ENCODE measurements at places on chromosomes 1 and 21.

- DNase-seq, result no peak
Measured at GRCh38 chr21:37904856-37905255, 11.4 kb downstream of the KCNJ6 start.

DNA sequence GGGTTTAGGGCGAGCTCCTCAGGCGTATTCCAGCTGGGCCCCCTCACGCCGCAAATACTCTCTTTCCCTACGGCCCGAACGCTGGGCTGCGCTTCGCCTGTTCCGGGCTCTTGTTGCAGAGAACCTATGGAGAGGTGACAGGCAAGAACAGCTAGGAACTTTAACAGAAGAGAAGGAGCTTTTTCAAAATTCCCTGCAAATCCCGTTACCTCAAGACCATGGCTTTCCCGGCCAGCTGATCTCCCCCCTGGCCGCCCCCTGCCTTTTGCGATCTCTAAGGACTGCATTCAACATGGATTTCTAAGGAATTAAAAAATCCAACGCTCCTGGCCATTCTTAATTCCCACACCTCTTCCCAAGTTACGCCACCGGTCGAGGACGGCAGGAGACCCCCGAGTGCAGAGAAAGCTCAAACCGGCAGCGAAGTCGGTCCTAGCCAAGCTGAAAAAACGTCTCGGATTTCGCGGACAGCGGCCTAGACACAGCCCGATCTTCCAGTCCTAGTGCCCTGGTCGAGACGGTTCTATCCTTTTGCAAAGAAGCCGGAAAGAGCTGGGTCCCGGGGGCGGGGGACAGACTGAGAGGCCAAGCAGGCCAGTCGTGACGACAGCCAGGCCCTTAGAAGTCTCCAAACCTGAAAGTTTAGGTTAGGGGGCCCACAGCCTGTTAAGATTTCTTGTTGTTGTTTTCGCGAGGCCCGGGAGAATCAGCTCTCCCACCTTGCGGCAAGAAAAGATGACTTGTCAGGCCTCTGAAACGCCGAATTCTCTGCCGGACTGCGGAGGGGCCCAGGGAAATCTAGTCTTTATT lies 1.1 kb upstream of the TBX15 start:
- DNase-seq, result no peak

DNA sequence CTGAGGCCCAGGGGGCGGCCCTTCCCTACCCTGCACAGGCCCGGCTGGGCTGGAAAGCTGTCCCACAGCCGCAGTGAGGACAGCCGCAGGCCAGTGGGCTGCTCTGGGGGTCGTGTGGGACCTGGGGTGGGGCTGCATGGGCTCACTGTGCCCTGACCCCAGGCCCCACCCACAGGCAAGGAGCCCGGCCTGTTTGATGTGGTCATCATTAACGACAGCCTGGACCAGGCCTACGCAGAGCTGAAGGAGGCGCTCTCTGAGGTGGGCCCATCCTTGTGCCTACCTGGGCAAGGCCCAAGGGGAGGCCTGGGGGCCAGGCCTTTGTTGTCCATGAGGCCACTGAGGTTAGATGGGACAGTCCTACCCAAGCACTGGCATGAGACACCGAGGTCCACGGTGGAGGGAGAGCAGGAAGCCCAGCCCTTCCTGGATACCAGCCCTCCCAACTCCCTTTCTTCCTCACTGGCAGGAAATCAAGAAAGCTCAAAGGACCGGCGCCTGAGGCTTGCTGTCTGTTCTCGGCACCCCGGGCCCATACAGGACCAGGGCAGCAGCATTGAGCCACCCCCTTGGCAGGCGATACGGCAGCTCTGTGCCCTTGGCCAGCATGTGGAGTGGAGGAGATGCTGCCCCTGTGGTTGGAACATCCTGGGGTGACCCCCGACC lies 1.4 kb upstream of the GJC2 start:
- no peak for DNase-seq

GRCh38 chr1:27862671-27863537 lies 9.4 kb upstream of the THEMIS2 start:
- no peak for DNase-seq

GRCh38 chr1:98761219-98761865 lies 99.8 kb downstream of the SNX7 start:
- DNase-seq, result peak; percentile 3

- DNase-seq, result no peak
Measured at GRCh38 chr1:15949453-15950245, 26.3 kb downstream of the ZBTB17 start.

- DNase-seq, result no peak
Measured at GRCh38 chr1:162074276-162075005, 5.0 kb downstream of the NOS1AP start.

- no peak for DNase-seq
Measured at GRCh38 chr1:148308832-148309458, 156.9 kb upstream of the NBPF11 start.

- peak; percentile 73 for DNase-seq
Measured at GRCh38 chr1:204763773-204764427, 78.4 kb upstream of the LRRN2 start.

DNA sequence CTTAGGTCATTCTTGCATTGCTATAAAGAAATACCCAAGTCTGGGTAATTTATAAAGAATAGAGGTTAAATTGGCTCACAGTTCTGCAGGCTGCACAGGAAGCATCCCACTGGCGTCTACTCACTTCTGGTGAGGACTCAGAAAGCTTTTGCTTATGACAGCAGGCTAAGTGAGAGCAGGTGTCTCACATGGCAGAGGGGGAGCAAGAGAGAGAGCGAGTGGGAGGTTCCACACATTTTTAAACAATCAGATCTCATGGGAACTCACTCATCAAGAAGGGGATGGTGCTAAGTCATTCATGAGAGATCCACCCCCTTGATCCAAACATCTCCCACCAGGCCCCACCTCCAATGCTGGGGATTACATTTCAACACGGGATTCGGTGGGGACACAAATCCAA lies 13.6 kb upstream of the RGS4 start:
- peak; percentile 81 for DNase-seq

GRCh38 chr1:29642519-29642918 lies 406.2 kb downstream of the PTPRU start:
- no peak for DNase-seq

DNA sequence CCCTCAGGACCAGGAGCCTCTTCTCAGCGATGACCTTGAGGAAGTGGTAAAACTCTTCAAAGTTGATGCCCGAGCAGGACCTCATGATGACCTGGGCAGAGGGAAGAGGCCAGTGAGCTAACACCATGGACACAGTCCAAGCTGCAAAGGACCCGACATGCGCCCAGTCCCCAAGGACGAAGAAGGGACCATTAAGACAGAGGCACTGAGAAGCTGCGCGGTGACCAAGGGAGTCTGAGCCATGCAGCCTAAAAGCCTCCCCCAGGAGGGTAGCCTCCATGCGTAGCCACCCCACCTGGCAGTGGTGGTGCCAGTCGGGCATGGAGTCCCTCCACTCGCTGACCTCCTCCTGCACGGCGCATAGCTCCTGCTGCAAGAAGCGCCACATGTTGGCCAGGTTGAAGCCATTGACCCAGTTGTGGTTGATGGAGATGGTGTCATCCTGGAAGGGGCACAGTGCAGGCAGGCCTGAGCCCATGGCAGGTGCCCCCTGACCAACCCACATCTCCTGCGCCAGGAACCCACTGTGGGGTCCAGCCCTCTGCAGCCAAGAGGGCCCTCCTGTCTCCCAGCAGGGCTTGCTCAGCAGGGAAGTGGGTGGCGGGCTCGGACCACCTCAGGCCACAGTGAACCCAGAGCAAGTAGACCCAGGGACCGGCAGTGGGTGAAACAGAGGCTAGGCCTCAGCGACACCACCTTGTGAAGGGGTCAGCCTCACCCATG lies 2.4 kb downstream of the JMJD4 start:
- DNase-seq, result no peak

DNA sequence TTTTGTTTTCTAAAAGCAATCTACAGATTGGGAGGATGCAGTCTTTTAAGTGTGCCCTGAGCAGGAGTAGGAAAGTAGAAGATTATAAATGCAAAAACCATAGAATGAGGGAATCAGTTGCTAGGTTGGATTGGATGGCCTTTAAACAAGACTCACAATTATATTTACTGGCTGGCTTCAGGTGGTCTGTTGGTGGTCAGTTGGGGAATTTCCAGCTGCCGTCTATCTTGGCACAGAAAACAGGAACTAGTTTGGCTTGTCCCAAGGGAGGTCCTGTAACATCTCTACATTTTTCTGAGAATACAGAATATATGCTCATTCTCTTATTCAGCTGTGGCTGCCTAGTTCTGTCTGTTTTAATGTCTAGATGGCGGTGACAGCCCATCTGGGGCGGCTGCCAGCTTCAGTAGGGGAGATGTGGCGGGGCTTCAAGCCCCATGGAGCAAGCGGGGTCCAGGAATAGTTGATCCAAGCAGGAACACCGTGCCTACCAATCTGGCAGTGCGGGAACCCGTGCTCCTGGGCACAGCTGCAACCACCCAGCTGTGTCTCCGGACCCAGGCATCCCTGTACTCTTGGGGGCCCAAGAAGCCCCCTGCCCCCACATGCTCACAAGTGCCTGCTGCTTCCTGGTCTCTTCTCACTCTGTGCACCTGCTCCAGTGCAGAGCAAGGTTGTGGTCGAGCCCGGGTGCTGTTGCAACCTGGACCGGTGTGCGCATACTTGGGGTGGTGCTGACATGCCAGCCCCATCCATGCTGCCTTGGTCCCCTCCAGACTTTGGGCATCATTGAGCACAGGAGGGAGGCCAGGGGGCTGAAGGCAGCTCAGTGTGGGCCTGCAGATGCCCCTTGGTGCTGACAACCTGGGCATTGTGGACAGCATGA lies 1182.6 kb downstream of the AMY1C start:
- no peak for DNase-seq

GRCh38 chr1:200243042-200243437 lies 166.8 kb downstream of the ZNF281 start:
- no peak for DNase-seq

GRCh38 chr1:150760013-150760412 lies 5.6 kb downstream of the CTSS start:
- DNase-seq, result no peak

- no peak for DNase-seq
Measured at GRCh38 chr1:44238660-44239059, 25.4 kb downstream of the DMAP1 start.

- no peak for DNase-seq
Measured at GRCh38 chr1:237166086-237166485, 124.1 kb downstream of the RYR2 start.

DNA sequence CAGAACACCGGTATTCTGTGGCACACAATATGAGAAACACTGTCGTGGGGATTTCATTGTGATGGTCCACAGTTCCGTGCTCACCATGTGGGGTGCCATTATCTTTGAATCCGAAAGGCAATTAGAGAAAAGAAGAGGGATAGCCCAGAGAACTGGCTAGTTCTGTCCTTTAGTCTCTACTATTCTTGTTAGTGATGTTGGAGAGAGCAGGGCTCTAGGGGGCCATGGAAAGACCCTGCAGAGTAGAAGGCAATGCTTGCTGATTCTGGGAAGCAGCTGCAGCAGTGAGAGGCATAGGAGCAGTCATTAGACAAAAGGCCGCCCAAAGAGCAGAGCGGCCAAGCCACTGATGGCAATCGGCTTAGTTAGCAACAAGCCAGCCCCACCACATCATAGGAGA lies 146.3 kb downstream of the TSEN15 start:
- DNase-seq, result no peak

GRCh38 chr1:115530407-115530806 lies 111.4 kb upstream of the VANGL1 start:
- DNase-seq, result no peak

- peak; percentile 82 for DNase-seq
Measured at GRCh38 chr1:155499953-155500639, 62.5 kb downstream of the ASH1L start.

DNA sequence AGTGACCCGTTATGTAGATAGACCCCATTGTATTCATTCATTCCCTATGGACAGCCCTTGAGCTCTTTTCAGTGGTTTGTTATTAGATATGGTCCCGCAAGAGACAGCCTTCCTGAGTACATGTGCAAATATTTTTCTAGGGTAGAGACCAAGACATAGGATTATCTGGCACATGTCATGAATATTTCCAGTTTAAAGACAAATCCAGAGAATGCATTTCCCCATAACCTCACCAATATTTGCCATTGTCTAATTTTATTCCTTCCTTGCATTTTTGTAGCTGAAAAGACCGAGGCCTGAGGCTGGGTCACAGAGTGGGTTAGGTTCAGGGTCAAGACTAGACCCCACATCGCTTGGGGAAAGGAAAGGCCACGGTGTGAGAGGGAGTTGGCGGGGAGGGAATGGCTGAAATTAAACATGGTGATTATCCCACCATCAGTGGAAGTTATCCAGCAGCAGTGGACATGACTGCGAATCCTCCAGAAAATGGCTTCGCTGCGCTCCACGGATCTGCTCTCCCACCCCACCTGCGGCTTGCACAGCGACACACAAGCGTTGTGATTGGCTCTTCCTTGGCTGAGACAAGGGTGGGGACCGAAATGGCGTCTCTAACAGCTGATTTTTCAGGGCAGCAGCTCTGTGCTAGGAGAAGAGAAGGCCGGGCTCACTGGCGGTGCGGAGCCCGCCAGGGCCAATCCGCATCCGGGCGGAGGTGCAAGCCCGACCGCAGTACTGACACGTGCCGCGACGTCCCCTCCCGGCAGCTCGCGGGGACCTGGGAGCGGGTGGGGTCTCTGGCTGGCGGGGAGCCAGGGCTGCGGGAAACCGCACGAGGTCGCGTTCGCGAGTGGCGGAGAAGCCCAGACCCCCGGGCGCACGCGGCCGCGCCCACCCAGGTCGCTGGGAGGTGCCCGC lies 16.1 kb upstream of the STMN1 start:
- peak; percentile 88 for DNase-seq

DNA sequence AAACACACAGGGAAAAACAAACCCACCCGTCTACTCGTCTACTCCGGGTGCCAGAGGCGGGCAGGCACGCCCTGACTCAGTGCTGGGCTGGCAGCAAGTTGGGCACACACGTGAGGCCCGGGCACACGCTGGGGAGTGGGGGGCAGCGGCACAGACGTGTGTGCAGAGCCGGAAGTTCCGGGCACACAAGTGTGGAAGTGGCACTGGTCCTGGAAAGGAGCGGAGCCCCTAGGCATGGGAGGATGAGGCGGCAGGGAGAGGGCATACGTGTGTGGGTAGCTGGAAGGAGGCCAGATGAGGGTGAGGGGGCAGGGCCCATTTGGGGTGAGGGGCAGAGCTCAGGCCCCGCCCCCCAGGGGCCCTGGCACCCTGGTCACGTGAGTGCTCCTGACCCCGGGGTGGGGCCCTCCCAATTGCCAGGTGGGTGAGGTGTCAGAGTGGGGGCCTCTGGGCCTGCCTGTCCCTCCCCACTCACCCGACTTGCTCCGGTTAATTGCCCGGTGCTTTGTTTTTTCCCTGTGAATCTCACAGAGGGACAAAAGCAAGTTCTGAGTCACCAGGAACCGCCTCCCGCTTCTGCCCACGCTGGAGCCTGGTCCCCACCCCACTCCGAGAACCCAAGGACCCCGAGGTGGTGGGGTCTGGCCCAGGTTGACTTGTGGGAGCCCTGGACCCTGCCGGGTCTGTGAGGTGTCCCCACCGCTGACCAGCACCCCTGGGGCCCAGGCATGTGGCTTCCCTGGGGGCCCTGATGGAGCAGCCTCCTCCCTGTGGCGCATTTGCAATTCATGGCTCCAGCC lies 104.8 kb upstream of the CASZ1 start:
- peak; percentile 78 for DNase-seq

- no peak for DNase-seq
Measured at GRCh38 chr1:161905269-161905884, 118.3 kb downstream of the OLFML2B start.

Measured in COR-L47 (cell line).